ENCODE measurements at places on chromosomes 16 and 17.

- DNase-seq: no peak
Measured at GRCh38 chr17:76532072-76532651, 5.3 kb downstream of the CYGB start.

DNA sequence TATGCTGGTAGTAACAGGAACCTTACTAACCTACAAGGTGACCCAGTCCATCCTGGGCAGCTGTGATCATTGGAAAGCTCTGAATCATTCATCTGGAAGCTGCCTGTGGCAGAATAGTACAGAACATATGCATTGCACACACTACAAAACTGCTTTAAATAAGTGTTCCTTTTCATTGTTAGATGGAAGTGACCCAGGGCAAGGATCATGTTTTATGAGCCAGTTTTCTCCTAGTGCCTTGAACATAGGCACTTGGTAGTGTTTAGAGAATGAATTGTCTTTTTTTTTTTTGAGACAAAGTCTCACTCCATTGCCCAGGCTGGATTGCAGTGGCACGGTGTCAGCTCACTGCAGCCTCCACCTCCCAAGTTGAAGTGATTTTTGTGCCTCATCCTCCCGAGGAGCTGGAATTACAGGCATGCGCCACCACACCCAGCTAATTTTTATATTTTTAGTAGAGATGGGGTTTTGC is 55.4 kb downstream of the TENT4B start:
- no peak for DNase-seq

DNA sequence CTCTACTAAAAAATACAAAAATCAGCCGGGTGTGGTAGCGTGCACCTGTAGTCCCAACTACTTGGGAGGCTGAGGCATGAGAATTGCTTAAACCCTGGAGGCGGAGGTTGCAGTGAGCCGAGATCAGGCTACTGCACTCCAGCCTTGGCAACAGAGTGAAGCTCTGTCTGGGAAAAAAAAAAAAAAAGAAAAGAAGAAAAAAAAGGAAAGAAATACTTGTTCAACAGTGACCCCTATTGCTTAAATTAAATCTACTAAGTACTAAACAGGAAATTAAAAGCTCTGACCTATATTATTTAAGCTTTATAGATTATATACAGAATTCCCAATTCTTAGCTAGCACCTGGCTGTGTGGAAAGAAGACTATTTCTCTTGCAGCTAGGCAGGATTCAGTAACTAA is 48.9 kb downstream of the FBXL20 start:
- DNase-seq: peak; percentile 40

DNA sequence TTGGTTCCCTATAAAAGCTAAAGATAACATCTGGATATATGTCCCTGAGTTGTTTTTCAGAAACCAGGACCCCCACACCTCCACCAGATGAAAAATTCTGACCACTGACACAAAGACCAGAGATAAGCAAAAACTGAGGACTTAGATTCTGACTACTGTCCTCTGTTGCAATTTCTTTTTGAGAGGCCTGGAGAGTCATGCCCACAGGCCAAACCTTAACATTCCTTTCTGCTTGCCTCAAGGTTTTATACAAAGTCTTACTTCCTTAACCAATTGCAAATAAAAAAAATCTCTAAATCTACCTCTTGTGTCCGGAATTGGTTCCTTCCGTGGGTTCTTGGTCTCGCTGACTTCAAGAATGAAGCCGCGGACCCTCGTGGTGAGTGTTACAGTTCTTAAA is 228.5 kb downstream of the ABCC12 start:
- no peak for DNase-seq

DNA sequence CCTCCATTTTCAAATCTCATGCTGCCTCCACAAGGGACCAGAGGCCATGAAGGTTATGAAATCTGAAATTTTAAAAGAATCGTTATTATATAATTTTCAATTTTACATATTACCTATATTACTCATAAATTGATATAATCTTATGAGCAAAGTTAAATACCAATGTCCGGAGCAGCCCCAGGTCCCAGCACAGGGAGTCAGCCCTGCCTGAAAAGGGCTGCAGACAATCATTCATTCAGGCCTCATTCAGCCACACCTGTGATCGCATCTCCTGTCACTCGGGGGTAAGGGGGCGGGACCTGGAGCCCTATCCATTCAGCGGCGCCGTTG is 172.5 kb downstream of the AHSP start:
- no peak for DNase-seq

- DNase-seq: no peak
Measured at GRCh38 chr17:45256114-45256966, 5.6 kb downstream of the SPATA32 start.

DNA sequence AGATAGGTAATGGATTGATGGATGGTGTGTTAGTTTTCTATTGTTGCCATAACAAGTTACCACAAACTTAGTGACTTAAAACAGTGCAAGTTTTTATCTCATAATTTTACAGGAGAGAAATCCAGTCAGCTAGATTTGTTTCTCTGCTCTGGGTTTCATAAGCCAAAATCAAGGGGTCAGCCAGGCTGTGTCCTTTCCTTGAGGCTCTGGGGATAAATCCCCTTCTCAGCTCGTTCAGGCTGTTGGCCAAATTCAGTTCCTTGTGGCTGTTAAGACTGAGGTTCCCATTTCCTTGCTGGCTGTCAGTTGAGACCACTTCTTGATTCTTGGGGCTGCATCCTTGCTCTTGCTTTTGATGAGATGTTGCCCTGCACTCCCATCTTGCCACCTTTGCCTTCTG is 204.9 kb upstream of the CDH13 start:
- DNase-seq: peak; percentile 51

DNA sequence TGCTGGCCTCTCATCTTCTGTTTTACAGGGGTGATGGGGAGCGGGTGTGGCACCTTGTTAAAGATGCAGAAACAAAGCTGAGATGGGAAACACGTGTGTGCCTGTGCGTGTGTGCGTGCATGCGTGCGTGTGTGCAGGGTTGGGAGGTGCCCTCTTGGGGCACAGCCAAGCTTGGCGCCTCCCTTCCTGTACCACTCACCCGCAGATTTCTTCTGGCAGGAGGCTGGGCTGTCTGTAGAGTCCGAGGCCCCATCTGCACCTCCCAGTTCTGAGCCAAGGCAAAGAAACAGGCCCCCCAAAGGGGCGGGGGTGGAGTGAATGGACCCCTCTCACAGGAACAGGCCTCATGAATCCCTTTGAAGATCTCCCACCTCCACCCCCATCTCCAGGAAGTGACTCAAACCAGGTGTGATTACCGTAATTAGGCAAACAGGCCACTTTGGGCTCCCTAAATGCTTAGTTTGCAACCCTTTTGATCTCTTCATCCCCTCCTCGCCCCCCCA is 20.9 kb downstream of the TNS4 start:
- no peak for DNase-seq

DNA sequence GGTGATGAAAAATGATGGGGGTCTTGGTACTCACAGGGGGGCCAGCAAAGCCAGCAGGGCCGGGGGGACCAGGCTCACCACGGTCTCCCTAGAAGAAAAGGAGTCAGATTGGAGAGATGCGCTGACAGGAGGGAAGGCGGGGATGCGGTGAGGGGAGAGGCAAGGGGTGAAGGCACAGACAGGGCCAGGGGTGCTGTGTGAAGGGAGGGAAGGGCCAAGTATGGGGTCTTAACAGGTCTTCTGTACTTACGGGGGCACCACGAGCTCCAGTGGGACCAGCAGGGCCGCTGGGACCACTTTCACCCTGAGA is 11.2 kb downstream of the COL1A1 start:
- DNase-seq: no peak

GRCh38 chr16:1278477-1278876 is 22.6 kb downstream of the TPSD1 start:
- no peak for DNase-seq

DNA sequence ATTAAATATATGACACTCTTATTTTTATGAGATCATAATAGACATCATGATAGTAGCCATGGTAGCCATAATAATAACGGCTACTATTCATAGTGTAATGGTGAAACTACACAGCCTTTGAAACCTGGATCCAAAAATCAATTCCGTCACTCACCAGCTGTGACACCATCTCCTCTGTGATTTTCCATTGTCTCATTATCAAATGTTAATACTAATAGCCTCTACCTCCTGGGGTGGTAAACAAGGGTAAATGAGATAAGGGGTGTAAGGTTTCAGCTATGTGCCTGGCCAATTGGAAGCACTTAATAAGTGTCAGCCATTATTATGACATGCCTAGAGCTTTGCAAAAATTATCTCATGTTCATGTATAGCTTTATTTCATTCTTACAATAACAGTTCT is 88.6 kb downstream of the CACNG3 start:
- DNase-seq: no peak

- DNase-seq: peak; percentile 58
Measured at GRCh38 chr17:58447039-58447975, 30.0 kb upstream of the RNF43 start.

- DNase-seq: no peak
Measured at GRCh38 chr16:5396880-5397279, 299.3 kb upstream of the EEF2KMT start.

DNA sequence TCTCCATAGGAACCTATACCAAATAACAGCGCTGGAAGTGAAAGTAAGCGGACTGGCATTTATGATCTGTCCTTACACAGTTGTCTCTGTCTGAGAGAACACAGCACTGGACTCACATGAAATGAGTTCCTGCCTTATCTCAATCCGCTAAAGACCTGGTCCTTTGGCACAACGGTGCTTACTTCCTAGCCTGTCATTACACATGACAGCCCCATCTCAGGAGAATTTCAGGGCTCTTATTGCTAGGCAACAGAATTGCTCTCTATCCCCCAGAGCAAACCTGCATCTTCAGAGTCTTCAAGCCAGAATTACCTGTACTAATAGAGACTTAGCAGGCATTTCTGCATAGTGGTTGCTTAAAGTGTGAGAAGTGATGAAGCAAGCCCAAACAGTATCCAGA is 4.3 kb downstream of the KCNJ2 start:
- DNase-seq: no peak

GRCh38 chr16:54375071-54375470 is 88.5 kb upstream of the IRX3 start:
- DNase-seq: no peak

- no peak for DNase-seq
Measured at GRCh38 chr17:38750044-38750311, 1.8 kb upstream of the PCGF2 start.

- DNase-seq: no peak
Measured at GRCh38 chr16:51383909-51384308, 232.8 kb upstream of the SALL1 start.

DNA sequence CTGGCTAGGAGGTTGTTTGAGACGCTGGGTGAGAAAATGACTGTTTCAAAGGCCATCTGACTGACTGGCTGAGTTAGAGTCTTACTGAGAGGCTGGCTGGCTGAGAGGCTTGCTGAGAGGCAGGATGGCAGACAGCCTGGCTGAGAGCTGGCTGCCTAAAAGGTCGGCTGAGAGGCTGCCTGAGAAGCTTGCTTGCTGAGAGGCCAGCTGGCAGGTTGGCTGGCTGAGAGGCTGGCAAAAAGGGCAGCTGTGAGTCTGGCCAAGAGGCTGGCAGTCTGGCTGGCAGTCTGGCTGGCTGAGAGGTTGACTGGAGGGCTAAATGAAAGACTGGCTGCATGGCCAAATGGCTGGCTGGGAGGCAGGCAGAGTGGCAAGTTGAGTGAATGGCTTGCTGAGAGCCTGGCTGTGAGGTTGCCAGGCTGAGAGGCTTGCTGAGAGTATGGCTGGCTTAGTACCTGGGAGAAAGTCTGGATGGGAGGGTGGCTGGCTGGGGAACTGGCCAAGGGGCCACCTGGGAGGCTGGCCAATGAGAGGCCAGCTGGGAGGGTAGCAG is 35.3 kb upstream of the ACSM2B start:
- DNase-seq: no peak

DNA sequence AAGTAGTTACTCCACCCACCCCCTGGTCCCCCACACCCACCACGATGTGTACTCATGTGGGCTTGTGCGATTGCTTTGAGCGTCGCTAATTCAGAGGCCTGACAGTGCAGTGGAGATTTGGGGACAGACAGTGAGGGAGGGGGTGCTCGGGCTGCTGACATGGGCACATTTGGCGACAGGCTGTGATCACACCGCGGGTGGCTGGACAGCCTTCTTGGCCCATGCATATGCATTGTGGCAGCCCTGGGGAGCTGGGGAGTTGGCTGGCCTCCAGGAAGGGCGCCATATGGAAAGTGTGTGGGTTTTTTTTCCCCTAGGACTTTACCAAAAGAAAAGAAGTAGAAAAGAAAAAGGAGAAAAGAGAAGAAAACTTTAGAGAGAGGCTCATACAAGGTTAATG is 275.5 kb upstream of the N4BP1 start:
- DNase-seq: no peak

- no peak for DNase-seq
Measured at GRCh38 chr16:11593581-11593980, 6.9 kb upstream of the LITAF start.

DNA sequence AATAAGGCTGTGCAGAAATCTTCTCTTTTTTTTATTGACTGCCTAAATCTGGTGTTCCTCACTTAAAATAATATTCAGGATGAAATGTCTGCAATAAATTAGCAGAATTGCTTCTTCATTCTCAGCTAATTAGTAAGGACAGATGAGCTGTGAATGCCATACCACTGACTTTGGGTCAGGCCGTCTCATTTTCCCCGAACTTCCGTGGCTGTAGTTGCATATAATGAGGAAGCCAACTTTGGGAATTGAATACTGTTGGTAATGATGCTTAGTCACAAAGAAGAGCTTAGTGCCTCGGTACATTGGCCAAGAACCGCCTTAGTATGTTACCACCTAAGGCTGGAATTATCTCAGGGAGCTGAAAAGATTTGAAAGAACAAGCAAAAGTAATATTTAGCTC is 47.6 kb downstream of the NUP93 start:
- no peak for DNase-seq

- peak; percentile 53 for DNase-seq
Measured at GRCh38 chr17:14299280-14300141, 1.4 kb upstream of the HS3ST3B1 start.

GRCh38 chr16:81784072-81784795 is 5.1 kb downstream of the PLCG2 start:
- no peak for DNase-seq

- DNase-seq: no peak
Measured at GRCh38 chr17:75888484-75888883, 8.3 kb downstream of the TRIM65 start.

- DNase-seq: peak; percentile 75
Measured at GRCh38 chr16:28261942-28262341, 30.4 kb upstream of the SBK1 start.

DNA sequence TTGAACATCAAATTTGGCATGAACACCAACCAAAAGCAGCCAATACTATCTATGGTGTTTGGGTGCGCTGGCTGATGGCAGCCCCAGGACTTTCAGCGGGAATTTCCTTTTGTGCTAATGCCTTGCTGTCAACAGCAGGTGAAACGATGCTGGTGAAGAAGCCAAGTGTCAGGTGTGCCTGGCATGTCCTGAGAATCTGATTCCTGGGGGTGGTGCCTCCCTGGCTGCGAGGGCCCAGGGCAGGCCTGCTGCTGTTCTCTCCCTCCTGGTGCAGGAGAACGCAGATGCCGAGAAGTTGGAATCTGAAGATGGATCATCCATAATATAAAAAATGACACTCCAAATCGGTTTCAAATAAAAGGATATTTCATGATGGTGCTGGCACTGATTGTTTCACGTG is 62.0 kb upstream of the DNAJA2 start:
- no peak for DNase-seq

GRCh38 chr16:56998352-56998751 is 9.0 kb downstream of the NLRC5 start:
- no peak for DNase-seq

GRCh38 chr16:3035972-3036725 is 595 bp downstream of the BICDL2 start:
- DNase-seq: no peak

All from muscle of leg (tissue), 16 donors.